Putamen (tissue), 1 donor: ENCODE measurements at places on chromosomes 5 and 9.

DNA sequence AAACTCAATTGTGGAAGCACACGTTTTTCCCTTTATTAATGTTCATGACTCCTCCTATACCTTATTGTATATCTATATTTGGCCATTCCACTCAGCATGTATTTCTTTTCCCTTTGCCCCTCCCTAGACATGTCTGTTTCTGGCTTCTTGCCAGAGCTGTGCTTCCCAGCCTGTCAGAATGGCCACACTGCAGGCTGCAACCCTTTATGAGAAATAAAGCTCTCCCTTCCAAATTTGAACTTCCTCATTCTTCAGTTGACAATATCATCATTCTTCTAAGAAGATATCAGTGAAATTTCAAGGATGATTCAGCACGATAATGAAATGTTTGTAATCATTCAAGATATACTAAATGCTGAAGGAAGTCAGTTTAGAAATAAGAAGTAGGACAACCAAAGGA lies 107.6 kb upstream of the PRSS3 start:
- no peak for DNase-seq

GRCh38 chr9:73527521-73527920 lies 375.9 kb downstream of the ANXA1 start:
- DNase-seq, result no peak

DNA sequence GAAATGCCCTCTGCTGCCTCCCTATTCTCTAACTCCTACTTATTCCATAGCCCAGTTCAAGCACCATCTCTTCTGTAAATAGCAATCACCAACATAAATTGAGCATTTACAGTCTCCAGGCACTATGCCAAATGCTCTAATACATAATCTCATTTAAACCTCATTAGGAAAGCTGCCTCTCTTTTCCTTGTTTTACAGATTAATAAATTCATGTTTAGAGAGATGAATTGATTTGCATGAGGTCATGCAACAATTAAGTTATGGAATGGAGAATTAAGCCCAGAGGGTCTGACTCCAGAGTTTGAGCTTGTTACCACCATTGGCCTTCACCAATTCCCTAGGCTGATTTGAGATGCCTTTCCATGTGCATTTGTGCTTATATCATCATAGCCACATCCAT lies 23.4 kb upstream of the RFX3 start:
- DNase-seq, result no peak

DNA sequence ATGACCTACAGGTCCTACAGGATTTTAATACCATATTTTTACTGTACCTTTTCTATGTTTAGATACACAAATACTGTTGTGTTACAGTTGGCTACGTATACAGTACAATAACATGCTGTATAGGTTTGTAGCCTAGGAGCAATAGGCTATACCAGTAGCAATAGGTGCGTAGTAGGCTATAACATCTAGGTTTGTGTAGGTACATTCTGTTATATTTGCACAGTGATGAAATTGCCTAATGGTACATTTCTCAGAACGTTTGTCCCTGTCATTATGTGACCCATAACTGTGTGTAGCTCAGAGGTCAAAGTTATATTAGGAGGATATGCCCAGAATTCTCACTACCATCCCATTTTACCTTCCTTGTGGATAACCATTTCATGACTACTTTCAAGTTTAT lies 59.7 kb downstream of the NIPBL start:
- no peak for DNase-seq

DNA sequence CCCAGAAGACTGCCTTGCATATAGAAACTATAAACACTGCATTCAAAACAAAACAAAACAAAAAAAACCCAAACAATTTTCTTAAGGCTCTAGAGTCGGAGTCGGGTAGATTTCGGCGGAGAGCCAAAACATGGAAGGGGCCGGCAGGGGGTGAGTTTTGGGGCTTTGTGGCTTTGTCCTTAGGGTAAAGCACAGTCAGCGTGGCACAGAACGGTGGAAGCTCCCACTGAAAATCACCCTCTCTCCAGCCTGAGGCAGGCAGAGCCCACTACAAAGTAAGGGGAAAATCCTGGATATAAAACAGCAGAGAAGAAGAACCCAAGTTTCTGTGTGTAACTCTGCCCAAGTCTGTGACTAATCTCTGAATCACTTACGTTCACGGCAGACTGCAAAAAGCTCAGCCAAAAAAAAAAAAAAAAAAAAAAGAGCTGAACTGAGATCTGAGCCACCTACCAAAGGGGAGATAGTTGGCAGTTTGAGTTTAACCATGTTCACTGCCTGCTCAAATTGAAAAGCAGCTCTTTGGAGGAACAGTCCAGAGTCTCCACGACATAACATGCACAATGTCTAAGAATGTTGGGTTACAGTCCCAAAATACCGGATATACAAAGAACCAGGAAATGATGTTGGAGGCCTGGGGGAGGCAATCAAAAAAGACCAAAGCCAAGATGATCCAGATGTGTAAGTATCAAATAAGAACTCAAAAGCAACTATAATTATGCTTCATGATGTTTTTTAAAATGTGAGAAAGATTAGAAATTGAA lies 26.6 kb upstream of the OR2K2 start:
- DNase-seq, result peak; percentile 2

GRCh38 chr9:11319538-11319937 lies 706.7 kb upstream of the PTPRD start:
- peak; percentile 30 for DNase-seq

DNA sequence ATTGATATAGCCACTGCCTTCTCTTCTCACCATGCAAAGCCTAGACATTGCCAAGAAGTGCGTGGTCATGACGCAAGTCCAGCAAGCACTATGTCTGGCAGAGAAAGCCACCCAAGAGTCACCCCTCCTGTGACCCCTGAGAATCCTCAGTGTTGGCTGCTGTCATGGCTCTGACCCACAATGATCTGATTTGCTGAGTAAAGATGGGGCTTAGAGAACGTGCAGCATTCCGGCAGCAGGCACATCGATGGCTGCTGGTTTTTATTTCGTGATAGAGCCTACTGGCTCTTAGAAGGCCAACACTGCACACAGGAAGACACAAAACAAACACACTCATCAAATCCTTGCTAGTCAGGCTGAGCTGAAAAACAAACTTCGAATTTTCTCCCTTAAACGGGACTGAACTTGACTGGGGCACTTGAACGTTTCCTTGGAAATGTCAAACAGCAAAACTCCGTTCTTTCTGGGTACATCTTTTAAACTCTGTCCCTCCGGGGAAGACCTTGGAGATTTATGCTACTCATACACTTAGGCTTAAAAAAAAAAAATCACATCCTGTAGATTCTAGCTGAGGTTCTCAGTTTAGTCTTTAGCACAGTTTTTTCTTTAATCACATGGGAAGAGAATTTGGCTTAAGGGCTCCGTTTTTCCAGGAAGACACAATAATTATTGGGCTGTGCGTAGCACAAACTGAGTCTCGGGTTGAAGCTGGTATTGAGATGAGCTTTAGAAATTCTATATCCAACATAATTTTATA lies 88.2 kb upstream of the BASP1 start:
- DNase-seq, result no peak

- DNase-seq, result no peak
Observed at GRCh38 chr9:456365-456764, 241.7 kb downstream of the DOCK8 start.

- no peak for DNase-seq
Observed at GRCh38 chr5:88881571-88881971, 1.4 kb downstream of the MEF2C start.

- no peak for DNase-seq
Observed at GRCh38 chr9:38746303-38746702, 26.4 kb upstream of the FAM240B start.

DNA sequence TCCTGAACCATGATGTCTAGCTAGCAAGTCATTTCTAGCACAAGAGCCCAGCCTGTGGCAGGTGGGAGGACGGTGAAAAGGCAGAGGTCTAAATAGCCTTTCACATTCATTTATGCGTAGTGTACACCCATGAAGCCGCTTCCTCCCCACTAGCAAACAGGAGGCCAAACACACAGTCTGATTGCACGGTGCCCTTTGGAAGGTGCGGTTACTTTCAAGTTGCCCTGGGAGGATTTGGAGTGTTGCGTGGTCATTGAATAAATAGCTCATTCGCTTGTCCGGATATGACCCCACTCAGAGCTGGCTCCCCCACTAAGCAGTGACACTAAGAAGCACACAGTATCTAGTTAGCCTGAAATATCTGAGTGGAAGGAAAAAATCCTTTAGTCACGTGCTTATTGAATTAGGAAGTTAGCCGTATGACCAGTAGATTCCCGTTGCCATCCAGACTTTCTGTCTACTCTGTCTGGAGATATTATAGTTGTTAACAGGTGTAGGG lies 664 bp upstream of the ARSB start:
- DNase-seq, result peak; percentile 44

- no peak for DNase-seq
Observed at GRCh38 chr9:119005162-119005561, 364.1 kb downstream of the BRINP1 start.

- no peak for DNase-seq
Observed at GRCh38 chr5:126994485-126994884, 35.9 kb downstream of the MARCHF3 start.

- DNase-seq, result no peak
Observed at GRCh38 chr5:157107508-157107907, 1.3 kb downstream of the HAVCR2 start.

GRCh38 chr5:80125962-80126480 lies 90.9 kb downstream of the THBS4 start:
- DNase-seq, result peak; percentile 34

DNA sequence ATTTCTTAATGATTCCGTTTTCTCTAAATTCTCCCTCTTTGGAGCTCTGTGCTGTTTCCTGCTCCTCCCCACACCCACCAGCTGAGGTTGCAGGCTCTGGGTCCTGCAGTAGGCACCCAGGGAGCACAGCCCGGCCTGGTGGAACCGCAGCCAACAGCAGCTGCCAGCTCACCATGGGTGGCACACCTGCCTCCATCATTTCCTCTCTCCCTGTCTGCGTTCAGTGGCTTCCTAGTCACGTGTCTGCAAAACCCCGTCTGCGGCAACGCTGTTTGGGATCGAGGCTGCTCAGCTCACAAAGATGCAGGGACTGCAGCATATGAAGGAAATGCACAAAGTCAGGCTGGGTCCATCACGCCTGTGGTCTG lies 367.8 kb downstream of the IRX2 start:
- DNase-seq, result no peak

GRCh38 chr5:118450554-118451332 lies 537.6 kb downstream of the DTWD2 start:
- peak; percentile 18 for DNase-seq

DNA sequence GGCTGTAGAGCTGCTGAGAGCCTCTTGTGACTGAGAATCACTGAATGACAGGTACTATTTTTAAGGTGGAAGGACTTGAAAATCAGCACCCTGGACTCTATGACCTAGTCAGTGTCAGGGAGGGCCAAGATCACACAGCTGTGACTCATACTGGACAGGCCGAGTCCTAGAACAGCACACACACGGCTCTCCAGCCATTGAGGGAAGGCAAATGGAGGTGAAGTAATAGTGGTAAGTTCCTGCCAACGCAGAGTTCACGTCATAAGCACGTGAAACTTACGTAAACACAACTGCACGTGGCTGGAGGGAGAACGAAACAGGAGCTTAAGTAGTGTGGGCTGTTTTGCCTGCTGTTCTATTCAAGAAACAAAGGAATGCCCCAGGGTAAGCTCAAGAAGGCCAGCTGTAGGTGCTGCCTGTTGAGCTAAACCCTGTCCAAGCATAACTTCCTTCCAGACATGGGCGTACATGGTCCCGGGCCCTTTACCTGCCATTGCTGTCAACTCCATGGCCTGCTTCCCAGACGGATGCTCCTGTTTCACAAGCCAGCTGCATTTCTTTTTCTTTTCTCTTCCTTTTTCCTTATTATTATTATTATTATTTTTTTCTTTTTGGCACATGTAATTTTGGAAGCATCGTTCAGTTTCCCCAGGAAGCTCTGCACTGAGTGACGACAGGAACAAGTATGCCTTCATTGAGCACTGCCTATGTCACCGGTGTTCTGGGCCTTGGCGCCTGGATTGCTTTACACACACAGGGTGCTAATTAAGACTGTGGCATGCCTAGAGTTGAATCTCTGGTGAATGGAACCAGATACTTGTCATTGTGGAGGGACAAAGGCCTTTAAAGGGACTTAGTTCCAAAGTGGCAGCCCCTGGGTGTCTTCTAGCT lies 10.2 kb upstream of the LCP2 start:
- DNase-seq, result no peak

DNA sequence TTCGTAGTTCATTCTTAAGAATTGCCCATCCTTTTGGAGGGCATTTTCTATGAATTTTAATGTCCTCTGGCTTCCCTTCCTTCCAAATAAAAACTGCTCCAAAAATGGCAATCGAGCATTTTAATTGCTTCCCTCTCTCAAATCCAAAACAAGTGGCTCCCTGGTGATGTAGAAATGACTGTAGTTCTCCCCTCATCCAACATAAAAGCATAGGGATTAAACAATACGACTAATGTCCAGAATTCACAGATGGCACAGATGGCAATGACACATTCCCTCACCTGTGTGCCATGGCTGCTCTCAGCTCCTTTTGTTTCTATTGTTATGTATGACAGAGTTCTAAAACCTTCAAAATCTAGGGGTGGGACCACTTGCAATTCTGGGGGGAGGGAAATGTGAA lies 417.3 kb downstream of the RAB3C start:
- DNase-seq, result no peak

DNA sequence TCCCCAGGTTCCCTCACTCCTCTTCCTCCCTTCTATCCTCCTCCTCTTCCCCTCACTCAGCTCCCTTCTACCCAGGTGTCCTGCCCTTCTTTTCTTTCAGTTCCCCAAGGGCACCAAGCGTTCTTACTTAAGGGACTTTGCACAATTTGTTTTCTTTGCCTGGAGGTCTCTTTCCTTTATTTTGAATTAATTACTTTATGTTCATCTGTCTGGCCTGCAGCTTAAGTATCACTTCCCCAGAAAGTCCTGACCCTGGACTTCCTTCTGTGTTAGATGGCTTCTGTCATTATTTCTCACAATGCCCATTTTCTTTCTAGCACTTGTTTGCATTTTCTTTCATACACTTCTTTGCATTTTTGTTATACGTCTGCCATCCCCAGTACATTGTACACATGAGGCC lies 350.6 kb downstream of the SH3GL2 start:
- no peak for DNase-seq

DNA sequence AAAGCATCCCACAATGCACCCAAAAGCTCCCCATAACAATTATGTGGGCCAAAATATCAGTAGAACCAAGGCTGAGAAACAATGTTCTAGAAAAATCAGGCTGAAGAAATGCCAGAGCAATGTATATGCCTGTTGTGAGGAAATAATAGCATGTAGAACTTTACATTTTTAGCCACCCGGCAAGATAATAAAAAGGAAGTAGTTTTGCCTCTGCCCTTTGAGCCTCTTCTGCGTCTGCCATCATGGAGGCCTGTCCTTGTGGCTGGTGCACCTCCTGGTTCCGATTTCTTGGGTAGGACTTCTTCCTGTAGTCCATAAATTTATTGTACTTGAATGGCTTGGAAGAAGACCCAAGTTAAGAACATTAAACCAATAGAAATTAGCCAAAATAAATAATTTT lies 38.9 kb upstream of the TNFAIP8 start:
- DNase-seq, result no peak
